ENCODE measurements at places on chromosomes 11 and 22.

GRCh38 chr11:131998020-131998419 lies 627.6 kb downstream of the NTM start:
- no peak for DNase-seq

- no peak for DNase-seq
Measured at GRCh38 chr11:27319072-27319471, 43.9 kb downstream of the CCDC34 start.

- no peak for DNase-seq
Measured at GRCh38 chr11:14374922-14375830, 16.2 kb upstream of the RRAS2 start.

GRCh38 chr22:25545146-25545545 lies 19.3 kb upstream of the GRK3 start:
- DNase-seq = no peak
